ENCODE measurements at places on chromosomes 5 and 9. TPM values are rescaled to one million over a fixed set of nuclear protein-coding genes. Genes with fewer than 3 reads are reported as not detected.

The PCDHB12 gene
- 2.0 TPM for total RNA-seq

DNA sequence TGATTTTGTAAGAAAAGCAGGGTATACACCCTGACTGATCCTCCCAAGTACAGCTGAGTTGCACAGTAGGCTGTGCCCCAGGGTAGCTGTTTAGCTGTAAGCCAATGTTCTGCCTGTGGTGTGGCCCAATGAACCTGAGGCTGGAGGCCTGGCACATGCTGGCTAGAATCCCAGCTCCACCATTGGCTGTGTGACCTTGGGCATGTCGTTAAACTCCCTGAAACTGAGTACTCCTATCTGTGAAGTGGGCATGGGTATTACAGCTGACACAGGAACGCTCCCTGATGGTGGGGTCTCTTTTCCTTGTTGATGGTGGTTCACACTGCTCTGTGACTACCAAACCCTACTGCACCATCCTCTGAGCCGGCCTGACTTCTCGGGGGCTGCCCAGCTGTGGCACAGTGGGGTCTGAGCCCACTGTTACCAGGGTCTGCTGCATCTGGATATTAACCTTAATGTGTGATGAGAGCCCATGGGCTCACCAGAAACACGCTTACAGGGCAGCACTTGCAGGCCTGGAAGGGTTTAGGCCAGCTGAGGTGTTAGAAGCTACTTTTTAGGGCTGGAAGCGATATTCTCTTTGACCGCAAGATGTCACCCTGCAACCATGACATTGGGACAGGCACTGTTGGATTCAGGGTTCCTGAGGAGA, 7.0 kb upstream of the GADD45G start:
- peak; percentile 82 for DNase-seq

DNA sequence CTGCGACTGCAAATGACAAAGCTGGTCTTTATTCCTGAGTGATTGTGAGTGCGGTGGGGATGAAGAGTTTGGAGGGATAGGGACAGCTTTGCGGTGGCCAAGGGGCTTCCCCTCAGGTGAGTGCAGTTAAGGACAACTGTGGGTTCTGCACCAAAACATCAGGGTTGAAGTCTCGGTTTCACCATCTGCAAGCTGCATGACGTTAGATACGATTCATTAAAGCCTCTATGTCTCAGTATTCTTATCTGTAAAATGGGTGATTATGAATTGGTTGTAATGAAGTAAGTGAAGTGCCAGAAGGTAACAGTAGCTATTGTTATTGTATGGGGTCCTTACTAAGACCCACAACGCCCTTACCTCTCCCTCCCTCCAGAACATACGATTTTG, 226.8 kb upstream of the DAPK1 start:
- no peak for DNase-seq

DNA sequence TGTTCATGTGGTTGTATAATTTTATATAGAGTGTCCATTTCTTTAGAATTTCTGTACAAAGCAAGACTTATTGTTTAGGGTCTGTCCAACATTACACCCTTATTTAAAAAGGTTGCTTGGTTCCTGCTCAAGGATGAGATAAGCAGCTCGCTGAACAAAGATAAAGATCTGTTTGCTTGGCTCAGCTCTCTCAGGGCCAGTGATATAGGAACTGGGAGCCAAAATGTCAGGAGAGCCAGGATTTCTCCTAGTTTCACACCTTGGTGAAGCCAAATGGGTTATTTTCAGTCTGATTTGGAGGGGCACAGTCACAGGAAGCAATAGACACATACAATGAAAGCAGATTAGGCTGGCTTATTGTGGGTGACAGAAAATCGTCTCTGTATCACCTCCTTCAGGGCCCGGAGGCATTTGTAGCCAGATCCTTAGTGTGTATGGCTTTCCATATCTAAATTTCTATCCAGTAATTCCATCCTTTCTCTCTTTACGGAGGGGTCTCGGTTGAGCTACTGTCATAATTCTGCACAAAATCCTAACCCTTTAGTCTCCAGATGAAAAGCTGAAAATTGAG, 396.4 kb downstream of the TMEM232 start:
- no peak for DNase-seq

The AMBP gene
- 3.0 TPM for total RNA-seq

- DNase-seq, result no peak
Measured at GRCh38 chr5:151742870-151743294, 15.5 kb downstream of the ATOX1 start.

The ARSI gene
- 4.5 TPM for total RNA-seq

DNA sequence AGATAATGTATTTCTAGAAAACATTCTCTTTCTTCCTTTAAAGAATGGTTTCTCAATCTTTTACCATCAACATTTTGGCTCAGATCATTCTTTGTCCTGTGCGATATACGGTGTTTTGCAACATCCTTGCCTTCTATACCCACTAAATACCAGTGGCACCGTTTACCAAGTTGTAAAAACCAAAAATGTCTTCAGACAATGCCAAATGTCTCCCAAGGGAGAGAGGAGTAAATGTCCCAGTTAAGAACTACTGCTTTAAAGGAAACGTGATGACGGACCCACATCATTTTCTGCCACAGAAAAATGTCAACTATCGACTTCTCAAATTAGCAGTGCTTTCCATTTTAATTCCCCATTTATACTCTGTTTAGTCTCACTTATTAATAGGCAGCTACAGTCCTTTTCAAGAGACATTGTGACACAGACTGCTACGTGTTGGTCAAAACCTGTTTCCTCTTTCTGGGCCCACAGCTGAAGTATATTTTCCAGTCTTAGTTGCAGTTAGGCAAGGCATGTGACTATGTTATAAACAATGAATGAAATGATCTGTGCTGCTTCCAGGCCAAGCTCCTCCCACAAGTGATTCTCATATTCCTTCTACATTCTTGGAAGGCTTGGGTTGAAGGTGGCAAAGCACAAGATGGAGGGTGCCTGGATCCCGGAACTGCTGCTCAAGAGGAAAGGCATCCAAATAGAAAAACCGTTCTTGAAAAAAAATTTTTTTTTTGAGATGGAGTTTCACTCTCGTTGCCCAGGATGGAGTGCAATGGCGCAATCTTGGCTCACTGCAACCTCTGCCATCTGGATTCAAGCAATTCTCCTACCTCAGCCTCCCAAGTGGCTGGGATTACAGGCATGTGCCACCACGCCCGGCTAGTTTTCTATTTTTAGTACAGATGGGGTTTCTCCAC, 8.8 kb downstream of the PRXL2C start:
- DNase-seq, result no peak

DNA sequence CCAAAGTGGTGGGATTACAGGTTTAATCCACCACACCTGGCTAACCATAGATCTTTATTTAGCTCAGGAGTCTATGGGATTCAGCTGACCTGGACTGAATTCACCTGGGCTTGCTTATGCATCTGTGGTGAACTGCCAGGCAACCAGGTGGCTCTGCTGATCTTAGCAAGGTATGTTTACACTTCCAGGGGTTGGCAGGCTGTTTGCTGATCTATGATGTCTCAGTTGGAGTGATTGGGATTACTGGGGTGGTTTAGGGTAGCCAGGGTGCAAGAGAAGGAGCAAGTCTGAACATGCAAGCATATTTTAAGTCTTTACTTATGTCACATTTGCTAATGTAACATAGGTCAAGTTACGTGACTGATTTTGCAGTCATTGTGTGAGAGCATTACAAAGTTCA, 63.6 kb upstream of the JAK2 start:
- no peak for DNase-seq

DNA sequence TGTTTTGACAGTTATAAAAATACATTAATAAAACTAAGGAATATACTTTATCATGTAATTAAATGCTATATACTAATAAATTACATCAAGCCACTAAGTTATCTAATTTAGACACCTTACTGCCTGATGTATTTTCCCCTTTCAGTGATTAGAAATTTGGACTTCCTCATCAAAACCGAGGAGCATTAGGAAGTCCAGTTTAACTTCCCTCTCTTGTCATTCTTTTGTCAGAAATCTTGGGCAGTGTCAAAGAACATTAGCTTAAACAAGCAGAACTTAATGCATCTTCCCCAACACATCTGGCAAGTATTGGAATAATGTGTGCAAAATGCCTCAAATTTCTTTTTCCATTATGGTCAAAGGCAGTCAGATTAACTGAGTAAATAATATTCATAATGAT, 81.6 kb downstream of the PLPP1 start:
- DNase-seq, result no peak

DNA sequence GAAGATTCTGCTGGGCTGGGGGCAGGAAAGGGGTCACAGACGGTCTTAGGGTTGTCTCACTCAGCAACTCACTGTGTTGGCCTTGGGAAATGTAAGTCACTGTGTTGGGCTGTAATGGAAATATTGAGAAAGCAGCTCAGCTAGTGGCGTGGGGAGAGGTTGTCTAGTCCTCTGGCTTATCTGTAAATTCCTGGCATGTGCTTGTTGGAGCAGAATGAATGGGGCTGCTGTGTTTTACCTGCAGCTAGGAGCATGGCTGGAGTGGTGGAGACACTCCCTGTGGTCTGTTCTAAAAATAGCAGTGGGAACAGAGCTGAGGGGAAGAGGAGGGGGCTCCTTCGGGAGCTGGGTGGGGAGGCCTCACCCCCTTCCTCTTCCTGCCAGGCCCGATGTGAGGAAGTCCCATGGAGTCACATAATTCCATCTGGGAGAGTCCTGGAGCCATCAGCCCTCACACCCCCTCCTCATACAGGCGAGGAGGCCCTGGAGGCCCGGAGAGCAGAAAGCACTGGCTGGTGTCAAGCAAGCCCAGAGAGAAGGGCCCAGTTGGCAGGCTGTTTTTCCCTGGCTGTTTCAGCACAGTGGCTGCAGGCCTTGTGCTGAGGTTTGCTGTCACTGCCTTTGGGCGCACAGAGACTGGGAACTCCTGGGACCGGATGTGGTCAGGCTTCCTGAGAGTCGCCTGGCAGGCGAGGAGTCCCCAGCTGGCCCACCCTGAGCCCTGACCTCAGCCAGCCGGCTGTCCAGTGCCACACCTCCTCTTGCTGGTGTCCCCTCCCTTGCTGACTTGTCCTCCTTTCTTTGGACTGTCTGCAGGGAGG, 84.9 kb downstream of the RGS3 start:
- no peak for DNase-seq

GRCh38 chr5:59773294-59773693, 120.2 kb downstream of the PDE4D start:
- no peak for DNase-seq

DNA sequence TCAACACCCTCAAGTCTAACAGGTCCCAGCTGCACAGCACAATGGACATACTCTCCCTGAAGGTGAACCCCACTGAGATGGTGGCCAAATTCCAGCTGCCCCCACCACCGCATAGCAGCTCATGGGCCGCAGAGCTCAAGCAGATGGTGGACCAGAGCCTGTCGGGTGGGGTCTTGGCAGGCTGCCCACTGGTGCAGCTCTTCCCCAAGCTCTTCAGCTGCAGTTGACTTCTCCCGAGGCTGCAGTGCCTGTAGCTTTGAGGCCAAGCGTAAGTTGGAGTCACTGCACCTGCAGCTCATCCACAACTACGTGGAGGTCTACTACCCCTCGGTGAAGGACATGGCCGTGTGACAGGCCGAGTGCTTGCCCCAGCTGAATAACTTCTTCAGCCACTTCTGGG, 56.6 kb upstream of the SPTLC1 start:
- no peak for DNase-seq

The ARHGEF28 gene
- total RNA-seq, result 1.0 TPM

- DNase-seq, result no peak
Measured at GRCh38 chr5:173880306-173880985, 7.7 kb upstream of the CPEB4 start.

The ZNF883 gene
- total RNA-seq, result 20.2 TPM

All from H1 (cell line).